ENCODE measurements at places on chromosomes 6 and 20. TPM values are rescaled to one million over a fixed set of nuclear protein-coding genes. Genes with fewer than 3 reads are reported as not detected.

Gene MYL9
- 0.60 TPM for total RNA-seq

Gene GMPR
- 1.6 TPM for total RNA-seq

Gene ABHD12
- 18.7 TPM for total RNA-seq

Gene KCNQ5
- 5.1 TPM for total RNA-seq

Gene PNPLA1
- not detected for total RNA-seq

- no peak overlapping the region for H3K27ac ChIP-seq
- no peaks in the 10 kb centered on the region for H3K36me3 ChIP-seq
- DNase-seq: no peak
- H3K27me3 ChIP-seq: no peaks in the 10 kb centered on the region
- no peak overlapping the region for H3K4me3 ChIP-seq
Measured at GRCh38 chr6:113401231-113401630, 455.9 kb upstream of the MARCKS start.

DNA sequence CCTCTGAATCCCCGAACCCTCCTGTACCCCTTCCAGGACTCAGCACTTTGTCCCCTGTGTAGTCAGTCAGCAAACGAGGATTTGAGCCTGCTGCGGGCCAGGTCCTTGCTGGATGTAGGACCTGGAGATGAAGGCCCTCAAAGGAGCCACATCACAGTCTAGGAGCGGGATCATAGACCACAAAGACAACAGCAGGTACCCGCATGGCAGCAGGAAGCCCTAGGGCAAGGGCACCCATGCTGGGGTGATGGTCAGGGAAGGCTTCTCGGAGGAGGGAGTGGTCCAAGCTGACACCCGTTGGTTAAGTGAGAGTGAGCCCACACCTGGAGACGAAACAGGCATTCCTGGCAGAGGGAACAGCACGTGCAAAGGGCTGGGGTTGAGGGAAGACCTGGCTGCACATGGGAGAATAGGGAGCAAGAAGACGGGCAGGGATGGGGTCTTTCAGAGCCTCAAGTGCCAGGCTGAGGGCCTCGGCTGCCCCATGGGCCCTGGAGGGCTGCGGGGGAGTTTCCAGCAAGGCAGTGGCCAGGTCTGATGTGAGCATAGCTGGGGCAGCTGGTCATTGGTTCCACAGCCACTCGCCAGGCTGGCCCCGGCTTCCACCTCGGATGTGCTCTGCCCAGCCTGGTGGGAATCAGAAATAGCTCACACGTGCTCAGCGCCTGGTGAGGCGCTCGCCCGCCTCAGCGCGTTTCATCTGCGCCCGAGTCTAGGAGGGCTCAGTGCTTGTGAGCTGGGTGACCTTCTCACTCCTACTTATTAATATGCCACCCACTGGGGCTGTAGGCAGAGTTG, 15.0 kb downstream of the DLGAP4 start:
- no peak for DNase-seq
- H3K27ac ChIP-seq: no peak overlapping the region
- no peak overlapping the region for H3K4me3 ChIP-seq
- H3K36me3 ChIP-seq: no peaks in the 10 kb centered on the region
- H3K4me1 ChIP-seq: no peaks in the 10 kb centered on the region
- peaks cover 6% of the 10 kb centered on the region for H3K27me3 ChIP-seq

GRCh38 chr6:53244399-53244931, 95.8 kb upstream of the GCM1 start:
- DNase-seq: no peak
- H3K27ac ChIP-seq: no peak overlapping the region
- no peak overlapping the region for H3K4me3 ChIP-seq
- peaks cover 29% of the 10 kb centered on the region for H3K4me1 ChIP-seq
- H3K36me3 ChIP-seq: no peaks in the 10 kb centered on the region

DNA sequence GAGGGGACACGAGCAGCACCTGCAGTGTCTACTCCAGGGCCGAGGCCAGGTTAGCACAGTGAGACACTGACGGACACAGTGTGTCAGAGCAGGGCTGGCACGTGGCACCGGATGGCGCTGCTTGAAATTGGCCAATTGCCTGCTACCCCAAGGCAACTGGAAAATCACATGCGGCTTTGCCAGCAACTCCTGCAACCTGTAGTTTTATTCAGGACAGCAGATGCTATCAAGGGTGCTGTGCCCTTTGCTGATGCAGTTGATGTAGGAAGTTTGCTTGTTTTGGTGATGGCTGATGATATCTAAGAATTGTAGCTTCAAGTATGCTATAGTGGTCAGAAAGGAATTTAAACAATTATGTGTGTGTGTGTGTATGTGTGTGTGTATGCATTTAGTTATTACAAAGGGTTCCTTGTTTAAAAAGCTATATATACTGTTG, 25.9 kb downstream of the RIN2 start:
- no peak overlapping the region for H3K4me3 ChIP-seq
- peaks cover 1% of the 10 kb centered on the region for H3K36me3 ChIP-seq
- no peak for DNase-seq
- no peak overlapping the region for H3K27ac ChIP-seq

DNA sequence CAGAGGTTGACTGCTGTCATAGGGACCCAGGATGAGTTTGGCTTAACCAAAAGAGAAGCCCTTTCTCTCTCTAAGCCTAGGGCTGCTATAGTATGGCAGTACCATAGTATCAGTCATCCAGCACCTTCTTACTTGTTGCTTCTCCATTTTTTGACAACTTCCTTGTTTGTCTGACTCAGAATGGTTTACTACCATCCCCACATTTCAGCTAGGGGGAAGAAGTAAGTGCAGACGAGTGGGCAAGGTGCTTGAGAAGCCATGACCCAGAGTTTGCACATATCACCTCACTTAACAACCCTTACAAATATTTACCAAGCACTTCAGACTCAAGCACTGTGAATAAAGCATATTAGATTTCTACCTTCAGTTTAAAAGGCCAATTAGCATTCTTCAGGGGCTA, 289.9 kb upstream of the TSHZ2 start:
- peaks cover 3% of the 10 kb centered on the region for H3K36me3 ChIP-seq
- peaks cover 5% of the 10 kb centered on the region for H3K27me3 ChIP-seq
- H3K27ac ChIP-seq: no peak overlapping the region
- H3K4me1 ChIP-seq: no peaks in the 10 kb centered on the region
- no peak for DNase-seq

- H3K36me3 ChIP-seq: no peaks in the 10 kb centered on the region
- H3K27ac ChIP-seq: no peak overlapping the region
- DNase-seq: no peak
- no peaks in the 10 kb centered on the region for H3K4me1 ChIP-seq
- H3K4me3 ChIP-seq: no peak overlapping the region
- no peaks in the 10 kb centered on the region for H3K27me3 ChIP-seq
Measured at GRCh38 chr6:85278466-85279035, 171.3 kb upstream of the NT5E start.

DNA sequence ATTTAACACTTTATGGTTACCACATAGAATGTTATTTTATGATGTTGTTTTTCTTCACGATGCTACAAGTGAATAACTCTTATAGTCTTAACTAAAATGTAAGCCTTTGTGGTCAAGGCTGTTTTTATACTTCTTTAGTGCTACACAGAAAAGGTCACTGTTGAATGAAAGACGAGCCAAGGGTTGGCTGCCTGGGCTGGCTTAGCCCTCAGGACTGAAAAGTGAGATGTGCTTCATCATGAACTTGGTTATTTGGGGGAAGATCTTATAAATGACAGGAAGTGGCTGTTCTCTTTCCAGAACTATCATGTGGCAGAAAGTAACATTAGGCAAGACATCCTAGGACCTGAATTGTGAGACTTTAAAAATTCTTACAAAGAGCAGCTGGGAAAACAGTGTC, 404.0 kb downstream of the BTBD3 start:
- H3K27ac ChIP-seq: no peak overlapping the region
- no peaks in the 10 kb centered on the region for H3K4me1 ChIP-seq
- no peaks in the 10 kb centered on the region for H3K36me3 ChIP-seq
- no peak overlapping the region for H3K4me3 ChIP-seq

DNA sequence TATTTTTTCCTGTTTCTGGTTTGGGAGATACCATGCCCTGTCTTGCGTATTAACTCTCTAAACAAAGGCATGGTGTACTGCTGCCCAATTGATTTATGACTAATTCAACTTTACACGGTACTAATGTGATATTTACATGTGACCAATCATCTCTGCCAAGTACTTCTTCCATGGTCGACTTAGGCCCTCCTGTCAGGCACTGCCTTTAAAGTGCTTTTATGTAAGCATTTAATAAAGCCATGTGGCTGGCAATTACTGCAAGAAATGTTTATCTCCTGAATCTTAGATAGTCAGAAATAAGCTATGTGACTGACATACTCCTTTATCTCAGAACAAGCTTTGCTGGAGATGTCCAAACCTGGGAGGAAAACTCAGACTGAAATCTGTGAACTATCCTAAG, 323.4 kb downstream of the BTBD3 start:
- H3K4me1 ChIP-seq: no peaks in the 10 kb centered on the region
- no peaks in the 10 kb centered on the region for H3K27me3 ChIP-seq
- DNase-seq: no peak
- no peaks in the 10 kb centered on the region for H3K36me3 ChIP-seq
- H3K4me3 ChIP-seq: no peak overlapping the region
